ENCODE measurements at places on chromosomes 2 and 18.

DNA sequence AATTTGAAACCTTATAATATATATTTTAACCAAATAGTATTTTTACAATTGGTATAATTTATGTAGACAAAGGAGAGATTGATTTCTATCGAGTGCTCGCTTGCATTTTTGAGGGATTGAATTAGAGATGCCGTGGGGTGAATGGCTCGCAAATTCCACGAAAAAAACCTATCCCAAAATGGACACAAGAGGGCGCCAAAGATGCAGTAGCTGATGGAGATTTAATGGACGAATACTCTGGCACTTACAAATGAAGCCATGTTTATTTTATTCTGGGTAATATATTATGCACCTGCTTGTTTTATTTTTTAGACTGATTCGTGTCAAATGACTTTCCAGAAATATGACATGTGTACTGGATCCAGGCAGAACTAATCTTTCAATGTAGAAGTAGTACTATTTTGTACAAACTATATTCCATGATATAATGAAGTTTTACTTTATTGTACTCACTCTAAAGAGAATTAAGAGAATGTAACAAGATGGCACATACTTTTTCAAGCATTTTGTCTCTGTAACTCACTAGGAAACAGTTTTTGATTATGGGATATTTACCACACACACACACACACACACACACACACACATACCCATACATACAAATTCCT, 505.4 kb downstream of the PLCL1 start:
- DNase-seq, result peak; percentile 66

GRCh38 chr2:140502951-140503630, 1627.7 kb downstream of the LRP1B start:
- DNase-seq, result no peak

DNA sequence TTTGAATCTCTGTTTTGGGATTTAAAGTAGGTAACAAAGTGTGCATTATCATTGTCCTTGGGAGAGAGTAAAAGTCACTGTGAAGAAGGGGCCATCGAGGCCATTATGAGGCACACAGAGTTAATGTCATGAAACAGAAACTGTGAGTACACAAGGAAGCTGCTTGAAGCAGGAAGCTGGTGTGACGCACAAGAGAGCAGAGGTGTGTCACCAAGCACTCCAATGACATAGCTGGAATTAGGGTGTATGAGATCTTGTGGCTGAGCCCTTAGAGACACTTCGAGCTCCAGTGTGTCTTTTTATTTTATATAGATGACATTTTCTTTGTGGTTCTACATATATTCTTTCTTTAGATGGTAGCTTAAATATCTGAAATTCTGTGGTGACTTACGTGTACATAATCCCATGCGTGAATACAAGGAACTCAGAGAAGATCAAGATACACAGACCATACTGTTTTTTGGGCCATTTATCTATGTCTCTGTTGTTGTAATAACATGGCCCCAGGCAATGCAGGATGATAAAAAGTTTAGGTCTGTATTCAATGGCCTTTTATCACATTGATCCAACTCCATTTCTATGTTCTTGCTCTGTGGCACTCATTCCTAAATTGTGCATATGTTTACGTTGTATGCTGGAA, 164.7 kb upstream of the FAM98A start:
- DNase-seq, result no peak

DNA sequence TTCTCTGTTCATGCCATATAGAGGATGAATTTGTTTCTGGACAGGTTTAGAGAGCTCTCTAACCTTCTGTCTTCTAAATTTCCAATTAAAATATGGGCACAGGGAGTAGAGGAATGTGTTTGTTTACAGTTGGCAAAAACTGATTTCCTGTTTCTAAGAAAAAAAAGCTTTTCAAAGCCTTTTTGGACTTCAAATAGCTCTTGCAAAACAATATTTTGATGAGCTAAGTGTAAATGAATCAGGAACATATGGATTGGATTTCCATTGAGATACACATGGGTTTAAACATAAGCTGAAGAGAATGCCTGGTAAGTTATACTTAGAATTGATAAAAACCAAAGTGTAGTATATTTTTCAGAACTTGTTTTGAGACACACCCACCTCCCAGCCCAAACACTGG, 677.5 kb downstream of the NYAP2 start:
- no peak for DNase-seq

GRCh38 chr2:4831751-4832150, 860.4 kb upstream of the SOX11 start:
- DNase-seq, result no peak

DNA sequence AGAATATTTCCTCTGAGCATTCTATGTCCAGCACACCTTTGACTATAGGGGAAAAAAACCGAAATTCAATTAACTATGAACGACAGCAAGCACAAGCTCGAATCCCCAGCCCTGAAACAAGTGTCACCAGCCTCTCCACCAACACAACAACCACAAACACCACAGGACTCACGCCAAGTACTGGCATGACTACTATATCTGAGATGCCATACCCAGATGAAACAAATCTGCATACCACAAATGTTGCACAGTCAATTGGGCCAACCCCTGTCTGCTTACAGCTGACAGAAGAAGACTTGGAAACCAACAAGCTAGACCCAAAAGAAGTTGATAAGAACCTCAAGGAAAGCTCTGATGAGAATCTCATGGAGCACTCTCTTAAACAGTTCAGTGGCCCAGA, 79.4 kb upstream of the FAM117B start:
- no peak for DNase-seq

- no peak for DNase-seq
Measured at GRCh38 chr18:28559511-28559910, 382.6 kb upstream of the CDH2 start.

DNA sequence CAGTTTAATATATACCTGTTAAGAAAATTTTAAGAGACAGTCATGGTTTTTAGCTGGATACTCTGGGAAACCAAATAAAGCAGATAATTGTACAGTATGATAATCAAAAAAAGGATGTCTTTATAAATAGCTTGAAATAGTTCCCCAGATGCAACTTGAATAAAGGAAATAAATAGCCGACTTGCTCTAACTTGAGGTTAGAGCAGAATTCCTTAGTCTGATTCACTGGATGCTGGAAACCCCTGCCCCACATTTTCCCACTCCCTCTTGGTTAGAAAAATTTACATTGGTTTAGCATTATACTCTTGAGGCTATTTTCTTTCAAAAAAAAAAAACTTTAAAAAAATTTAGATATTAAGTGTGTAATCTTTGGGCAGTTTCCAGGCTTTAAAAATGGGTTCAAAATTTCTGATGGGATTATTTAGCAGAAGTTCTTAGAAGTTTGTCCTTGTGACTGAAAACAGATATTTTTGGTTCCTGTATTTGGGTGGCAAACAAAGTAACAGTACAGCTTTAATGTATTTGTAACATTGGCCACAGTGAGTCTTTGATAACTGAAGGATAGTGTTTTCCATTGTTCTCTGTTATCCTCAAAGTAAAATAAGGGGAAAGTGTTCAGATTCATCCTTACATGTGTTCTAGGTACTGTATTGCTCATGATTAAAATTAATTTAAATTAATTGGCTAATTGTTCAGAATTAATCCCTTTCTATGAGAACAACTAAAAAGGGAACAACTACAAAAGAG, 39.6 kb downstream of the ITGAV start:
- DNase-seq, result no peak

- DNase-seq, result peak; percentile 50
Measured at GRCh38 chr2:216082117-216082711, 495 bp downstream of the TMEM169 start.

DNA sequence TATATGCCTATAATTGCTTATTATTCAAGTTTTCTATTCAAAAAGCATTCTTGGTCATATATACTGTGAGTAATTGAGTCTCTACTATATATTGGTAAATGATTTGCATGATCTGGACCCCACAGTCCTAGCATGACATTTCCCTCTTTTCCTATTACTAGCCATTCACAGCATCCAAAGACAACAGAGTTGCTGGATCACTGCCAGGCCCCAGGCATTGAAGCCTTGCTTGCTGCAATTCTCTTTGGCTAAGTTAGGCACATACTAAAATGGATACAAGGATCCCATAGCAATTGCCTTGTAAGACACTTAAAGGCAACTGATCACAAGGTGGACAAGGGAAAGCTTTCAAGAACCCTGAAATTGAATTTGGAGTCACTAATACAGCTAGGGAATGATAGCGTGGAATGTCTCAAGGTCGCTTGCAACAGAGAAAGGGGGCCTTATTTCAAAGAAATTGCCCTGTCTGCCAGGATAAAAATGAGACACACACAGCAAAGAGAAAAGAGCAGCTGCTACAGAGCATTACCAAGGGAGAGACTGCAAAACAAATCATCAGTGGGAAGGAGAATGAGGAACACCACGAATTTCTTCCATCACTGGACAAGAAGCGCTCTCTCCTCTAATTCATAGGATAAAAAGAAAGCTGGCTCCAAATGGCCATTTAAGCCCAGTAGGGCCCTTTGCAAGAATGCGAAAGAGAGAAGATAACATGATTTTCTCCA, 77.1 kb upstream of the EPHA4 start:
- no peak for DNase-seq

DNA sequence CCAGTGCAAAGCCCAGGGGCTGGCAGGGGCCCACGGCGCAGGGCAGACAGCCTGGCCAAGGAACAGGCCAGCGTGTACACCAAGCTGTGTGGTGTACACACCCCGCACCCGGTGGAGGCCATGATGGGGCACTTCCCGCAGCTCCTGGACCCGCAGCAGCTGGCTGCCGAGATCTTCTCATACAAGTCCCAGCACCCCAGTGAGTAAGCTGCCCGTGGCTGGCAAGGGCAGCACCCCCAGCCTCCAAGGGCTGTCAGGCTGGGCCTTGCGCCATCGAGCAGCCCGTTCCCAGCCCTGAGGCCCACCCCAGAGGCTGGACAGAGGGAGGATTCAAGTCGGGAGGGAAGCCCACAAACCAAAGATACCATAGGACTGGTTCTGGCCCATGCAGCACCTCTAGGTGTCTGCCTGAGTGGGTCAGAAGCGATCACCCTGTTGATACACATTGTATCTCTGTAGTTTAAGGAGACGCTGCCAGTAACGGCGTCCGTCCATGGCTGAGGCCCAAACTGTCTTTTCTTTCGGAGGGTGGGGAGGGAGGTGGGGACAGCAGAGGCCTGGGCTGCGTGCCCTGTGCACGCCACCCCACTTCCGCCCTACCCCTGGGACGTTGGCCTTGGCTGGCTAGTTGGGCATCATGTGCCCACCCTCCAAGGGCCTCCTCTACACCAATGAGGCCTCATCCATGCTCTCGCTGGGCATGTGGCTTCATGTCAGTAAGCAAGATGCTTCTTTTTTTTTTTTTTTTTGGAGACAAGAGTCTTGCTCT, 16.8 kb upstream of the MTERF4 start:
- no peak for DNase-seq

GRCh38 chr2:126686841-126687485, 31.0 kb downstream of the GYPC start:
- DNase-seq, result no peak

DNA sequence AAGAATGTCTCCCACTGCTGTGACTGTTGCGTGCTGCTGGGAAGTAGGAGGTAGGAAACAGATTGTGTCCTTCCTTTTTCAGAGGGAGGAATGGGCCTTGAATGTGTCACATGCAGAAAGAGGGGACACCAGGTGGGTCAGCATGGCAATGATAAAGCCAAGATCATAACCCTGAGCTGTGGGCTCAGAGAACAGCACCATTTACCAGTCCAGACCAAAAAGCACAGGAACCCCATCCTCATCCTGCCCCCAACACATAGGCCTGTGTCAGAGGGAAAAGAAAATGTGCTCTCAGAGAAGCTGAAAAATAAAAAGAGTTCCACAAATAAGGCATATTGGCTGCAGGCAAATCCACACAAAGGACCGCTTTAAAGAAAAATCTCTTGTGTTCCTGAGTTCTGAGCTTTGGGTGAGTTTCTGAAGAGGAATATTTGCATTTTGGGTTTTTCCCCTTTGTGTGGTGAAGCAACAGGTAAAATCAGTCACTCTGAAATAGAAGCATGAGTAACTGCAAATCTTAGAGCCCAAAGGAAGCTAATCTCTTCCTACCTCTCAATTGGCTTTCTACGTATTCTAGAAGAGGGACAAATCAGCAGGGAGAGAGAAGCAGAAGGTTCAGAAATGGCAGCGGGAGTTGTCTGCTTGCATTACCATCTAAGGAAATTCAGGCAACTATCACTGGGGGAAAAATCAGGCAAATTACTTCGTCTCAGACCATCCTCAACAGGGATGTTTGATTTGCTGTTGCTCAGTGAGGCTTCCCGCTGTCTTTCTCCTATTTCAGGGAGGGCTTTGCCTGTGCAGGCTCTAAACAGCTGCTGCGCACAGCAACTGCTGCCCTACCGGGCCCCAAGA, 106.8 kb downstream of the BCL11A start:
- no peak for DNase-seq

DNA sequence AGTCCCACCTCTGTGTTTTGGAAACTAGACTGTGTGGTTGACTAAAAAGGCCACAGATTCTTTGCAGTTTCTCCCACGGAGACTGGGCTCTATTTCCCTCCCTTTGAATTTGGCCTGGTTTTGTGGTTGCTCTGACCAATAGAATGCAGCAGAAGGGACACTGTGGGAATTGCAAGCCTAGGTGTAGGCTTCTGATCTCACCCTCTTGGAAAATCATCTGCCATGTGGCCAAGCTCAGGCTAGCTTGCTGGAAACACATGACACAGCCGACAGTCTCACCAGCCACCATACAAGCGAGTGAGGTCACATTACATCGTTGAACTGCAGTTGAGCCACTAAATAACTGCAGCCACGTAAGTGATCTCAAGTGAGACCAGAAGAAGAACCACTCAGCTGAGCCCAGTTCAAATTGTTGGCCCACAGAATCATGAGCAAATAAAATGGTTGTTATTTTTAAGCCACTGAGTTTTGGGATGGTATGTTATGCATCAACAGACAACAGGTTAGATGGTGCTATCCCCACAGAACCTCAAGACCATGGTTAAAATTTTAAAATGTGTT, 319.1 kb upstream of the MEX3C start:
- no peak for DNase-seq

DNA sequence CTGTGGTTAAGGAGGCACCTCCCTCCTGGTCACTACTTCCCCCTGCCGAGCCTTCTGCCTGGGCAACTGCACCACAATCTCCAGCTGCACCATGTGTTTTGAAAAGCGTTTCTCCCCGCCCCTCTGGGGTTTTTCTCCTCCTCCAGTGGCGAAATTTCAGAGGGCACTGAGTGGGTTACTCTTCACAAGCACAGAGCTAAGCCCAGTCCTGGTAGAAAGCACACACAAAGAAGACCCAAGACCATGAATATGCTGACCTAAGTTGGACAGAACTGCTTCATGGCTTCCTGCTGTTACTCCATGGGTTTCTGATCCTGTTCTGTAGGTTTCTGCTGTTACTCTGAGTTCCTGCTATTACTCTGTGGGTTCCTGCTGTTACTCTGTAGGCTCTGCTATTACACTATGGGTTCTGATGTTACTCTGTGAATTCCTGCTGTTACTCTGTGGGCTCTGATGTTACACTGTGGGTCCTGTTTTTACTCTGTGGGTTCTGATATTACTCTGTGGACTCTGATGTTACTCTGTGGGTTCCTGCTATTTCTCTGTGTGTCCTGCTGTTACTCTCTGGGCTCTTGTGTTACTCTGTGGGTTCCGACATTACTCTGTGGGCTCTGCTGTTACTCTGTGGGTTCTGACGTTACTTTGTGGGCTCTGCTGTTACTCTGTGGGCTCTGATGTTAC, 216.6 kb downstream of the RTP5 start:
- no peak for DNase-seq

- DNase-seq, result no peak
Measured at GRCh38 chr2:173752152-173752551, 213.0 kb downstream of the SP3 start.

- no peak for DNase-seq
Measured at GRCh38 chr2:128970332-128971116, 651.9 kb upstream of the HS6ST1 start.
